ENCODE measurements at places on chromosomes 5 and 9.

GRCh38 chr5:149581192-149581861, at the start of gene ARHGEF37:
Gene ARHGEF37 (plus strand): TSS chr5:149581498. CDS start chr5:149597770, 16,272 bp downstream.
- DNase-seq = peak; percentile 11

GRCh38 chr9:69975681-69976080, 68.0 kb upstream of the MAMDC2 start:
- DNase-seq = no peak

DNA sequence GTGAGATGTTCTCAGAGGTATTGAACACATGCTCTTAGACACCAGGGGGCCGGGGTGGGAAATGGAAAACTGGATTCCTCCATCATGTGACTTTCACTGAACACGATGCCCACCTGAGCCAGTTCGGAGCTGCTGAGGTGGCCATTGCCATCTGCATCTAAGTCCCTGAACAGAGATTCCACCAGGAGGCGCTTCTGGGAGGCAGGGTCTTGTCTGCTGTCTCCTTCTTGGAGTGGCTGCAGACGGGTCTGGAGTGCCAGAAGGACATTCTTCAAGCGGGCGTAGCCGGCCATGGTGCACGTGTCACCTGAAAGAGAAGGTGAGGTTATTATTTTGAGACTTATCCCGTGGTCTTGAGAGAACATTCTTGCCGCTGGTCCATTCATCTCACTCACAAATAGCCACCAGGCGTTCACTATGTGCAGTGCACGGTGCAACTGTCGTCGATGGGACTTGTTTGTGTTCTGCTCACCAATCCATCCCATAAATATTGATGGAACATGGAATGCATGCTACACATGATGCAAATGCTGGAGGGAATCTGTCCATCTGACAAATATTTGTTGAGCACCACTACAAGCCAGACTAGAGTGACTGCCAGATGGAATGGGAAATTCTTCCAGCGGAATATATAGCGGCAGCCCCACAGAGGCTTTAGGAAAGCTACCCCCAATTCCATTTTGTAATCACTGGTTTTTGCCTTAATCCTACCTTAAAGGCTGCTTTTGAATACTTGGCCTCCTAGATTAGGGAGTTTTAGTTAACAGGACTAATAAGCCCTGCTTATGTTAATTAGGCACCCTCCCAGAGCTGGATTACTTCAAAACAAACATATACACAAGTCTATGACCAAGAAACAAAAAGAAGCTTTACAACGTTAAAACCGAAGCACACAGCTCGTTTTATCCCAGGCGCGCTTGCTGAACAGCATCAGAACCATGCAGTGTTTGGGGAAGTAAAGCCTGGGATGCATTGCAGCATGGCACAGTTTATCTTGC, 264.8 kb downstream of the HSPA4 start:
- no peak for DNase-seq

DNA sequence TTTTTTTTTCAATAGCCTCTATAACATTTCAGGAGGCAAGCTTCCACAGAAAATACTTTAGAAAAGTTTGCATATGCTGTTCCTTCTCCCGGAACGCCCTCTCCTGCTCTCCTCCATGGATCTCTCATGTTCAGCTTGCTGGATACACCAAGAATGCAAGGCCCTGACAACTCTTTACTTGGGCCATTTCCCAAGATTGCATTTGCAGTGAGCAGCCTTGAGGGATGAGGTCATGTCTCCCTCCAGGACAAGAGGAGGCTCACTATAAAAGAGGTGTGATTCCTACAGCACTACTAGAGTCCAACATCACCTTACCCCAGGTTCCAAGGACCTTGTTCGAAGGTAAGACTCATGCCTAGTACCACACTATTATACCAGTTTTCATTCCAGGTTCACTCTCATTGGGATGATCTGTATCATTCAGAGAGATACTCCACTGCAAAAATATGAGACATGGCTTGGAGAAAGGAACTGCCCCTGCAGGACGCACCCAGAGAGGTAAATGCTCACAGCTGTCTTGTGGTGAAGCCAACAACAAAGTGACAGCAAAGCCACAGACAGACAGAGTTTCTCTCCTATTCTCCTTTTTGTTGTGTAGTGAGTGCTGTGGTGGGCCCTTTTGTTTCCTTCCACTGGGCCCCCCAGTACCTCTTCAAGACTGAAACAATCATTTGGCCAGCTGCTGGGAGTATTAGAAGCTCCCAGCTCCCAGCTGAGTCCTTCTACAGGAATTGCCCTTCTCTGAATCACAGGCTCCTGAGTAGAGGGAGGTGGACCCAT, 151.7 kb upstream of the ZNF366 start:
- no peak for DNase-seq

DNA sequence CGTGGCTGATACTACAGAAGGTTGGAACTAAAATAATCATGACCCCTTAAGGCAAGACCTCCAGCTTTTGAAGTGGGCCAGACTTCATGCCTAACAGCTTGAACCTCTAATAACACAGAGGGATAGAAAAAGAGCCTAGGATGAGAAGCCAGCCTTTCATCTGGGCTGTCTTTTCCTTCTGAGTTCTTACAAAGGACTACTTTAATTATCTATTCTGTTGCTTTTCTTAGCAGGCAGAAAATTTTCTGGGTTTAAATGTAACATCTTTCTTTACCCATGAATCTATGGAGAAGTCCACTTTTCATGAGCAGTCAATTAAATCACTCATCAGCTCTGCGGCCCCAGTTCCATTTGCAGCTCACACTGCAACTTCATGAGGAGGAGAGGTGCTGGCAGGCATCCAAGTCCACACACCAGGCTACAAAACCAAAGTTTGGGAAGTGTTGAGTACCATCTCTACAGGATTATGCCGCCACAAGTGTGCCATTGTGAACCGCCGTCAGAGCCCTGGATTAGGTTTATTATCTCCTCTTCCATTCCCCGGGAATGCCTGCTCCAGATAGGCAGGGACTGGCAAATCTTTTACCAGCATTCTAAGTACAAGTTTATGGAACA, 192.0 kb downstream of the TLE4 start:
- no peak for DNase-seq

DNA sequence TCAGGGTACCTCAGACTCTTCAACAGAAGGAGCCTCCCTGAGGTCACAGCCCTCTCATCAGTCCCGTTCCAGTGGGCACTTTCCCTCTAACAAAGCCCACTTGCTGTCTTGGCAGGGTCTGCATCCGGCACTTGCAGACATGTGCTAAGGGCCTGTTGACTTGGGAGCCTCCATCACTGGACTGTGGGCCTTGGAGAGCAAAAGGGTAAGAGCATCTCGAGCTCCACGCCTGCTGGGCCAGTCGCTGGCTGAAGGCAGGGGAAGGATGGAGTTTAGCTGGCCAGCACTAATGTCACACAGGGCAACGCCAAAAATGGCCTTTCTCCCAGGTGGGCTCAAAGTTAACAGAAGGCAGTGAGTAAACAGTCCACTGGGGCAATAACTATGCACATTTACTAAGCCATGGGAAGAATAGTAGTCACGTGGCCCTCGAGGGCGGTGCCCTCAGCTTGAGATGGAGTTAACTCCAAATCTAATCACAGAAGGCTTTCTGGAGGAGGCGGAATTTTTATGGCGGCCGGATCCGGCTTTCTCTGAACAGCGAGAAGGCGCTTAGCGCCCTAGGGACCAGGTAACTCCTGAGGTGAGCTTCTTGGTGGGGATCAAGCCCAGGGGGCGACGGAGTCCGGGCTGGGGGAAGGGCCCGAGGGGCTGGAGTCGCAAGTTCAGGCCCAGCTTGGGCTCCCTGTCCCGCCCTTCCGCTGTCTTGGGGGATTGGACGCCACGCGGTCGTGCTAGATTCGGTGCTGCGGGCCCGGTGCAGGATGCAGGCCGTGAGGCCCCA, 2.0 kb upstream of the NSD1 start:
- no peak for DNase-seq

DNA sequence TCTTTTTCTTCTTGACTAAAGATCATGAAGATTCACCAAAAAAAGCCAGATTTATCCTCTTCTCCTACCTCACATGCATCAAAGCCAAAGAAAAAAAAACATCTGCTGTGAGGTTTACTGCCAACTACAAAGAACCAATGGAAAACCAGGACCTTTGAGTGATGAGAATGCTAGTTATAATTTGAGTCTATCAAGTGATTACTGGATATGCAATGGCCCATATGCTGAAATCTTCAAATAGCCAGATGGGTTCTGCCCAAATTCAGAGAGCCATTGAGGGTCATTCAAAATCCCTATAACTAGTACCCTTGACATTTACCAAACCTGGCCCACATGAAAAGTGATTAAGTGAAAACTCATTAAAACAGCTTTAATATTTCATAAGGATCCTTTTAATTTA, 78.4 kb upstream of the ACO1 start:
- DNase-seq = peak; percentile 51

DNA sequence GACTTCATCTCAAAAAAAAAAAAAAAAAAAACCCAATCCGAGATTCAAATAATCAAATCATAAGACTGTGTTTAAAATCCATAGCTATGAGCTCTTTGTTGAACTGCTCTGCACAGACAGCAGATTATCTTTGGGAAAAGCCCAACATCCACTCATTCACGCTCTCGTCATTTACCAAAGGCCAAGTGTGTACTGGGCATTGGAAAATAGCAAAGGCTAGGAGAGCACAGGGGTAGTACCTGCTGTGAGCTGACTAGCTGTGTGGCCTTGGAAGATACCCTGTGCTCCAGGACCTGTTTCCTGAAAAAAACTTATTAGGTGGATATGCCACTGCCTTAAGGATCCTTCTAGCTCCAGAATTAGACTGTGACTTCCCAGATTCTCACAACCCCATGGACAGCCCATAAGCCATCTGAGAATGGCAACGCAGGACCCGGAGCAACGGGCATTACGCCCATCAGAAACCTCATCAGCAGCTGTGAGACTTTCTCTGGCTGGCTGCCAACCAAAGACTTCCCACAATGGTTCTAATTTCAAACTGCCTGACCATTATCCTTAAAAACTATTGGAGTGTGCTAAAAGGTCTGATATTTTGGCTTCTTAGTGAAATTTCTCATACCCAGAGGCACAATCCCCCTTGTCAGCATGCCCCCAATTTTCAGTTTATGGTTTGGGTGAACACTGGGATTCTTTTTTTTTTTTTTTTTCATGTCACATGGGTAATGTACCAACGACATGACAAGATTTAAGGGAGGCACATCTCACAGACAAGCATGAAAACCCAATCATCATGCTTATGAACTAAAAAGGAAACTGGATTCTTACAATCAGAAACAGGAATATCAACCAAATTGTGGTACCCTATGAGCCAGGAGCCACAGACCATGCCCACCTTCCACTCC, 16.8 kb downstream of the SERINC5 start:
- peak; percentile 24 for DNase-seq

GRCh38 chr5:17223367-17224185, 6.1 kb downstream of the BASP1 start:
- no peak for DNase-seq

DNA sequence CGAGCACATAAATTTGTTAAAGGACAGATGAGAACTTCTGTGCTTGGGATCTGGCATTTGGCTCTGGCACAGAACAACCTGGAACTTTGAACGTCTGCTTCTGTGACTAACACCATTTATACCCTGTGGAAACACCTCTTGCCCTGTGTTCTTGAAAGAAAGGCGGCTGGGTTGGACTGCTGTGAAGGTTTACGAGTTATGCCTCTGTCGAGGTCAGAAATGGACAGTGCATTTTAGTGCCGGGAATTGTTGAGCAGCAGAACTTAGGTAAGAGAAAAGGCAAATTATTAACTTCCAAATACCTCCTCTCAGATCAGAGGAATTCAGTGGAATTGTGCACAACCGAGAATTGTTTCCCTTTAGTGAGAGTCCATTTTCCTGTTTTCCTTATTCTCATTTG, 14.1 kb upstream of the INIP start:
- DNase-seq = no peak

DNA sequence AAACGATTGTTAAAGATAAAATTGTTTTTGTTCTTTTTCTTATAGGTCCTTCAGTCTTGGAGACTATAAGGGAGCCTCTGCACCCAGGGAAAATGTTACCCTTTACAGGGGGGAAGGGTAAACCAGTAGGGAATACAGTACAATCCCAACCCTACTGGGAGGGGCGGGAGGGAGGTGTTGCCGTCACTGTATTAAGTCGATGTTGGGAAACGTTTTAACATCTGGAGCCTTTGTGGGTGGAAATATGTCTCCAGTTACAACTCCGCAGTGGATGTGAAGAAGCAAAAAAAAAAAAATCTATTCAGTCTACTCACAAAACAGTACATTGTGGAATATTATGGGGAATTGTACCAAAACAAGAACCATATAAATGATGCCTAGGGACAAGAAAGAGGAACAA, 47.2 kb upstream of the FCHO2 start:
- DNase-seq = no peak

- DNase-seq = peak; percentile 28
These were observed at the start of gene N4BP3 for GRCh38 chr5:178113141-178113787. Gene N4BP3 (plus strand): TSS chr5:178113532. CDS start chr5:178119584, 6,052 bp downstream.

- no peak for DNase-seq
These were observed 143.4 kb downstream of the HSPA4 start for GRCh38 chr5:133195250-133195649.

- no peak for DNase-seq
These were observed 213.6 kb downstream of the MAPKAP1 start for GRCh38 chr9:125493384-125493783.

DNA sequence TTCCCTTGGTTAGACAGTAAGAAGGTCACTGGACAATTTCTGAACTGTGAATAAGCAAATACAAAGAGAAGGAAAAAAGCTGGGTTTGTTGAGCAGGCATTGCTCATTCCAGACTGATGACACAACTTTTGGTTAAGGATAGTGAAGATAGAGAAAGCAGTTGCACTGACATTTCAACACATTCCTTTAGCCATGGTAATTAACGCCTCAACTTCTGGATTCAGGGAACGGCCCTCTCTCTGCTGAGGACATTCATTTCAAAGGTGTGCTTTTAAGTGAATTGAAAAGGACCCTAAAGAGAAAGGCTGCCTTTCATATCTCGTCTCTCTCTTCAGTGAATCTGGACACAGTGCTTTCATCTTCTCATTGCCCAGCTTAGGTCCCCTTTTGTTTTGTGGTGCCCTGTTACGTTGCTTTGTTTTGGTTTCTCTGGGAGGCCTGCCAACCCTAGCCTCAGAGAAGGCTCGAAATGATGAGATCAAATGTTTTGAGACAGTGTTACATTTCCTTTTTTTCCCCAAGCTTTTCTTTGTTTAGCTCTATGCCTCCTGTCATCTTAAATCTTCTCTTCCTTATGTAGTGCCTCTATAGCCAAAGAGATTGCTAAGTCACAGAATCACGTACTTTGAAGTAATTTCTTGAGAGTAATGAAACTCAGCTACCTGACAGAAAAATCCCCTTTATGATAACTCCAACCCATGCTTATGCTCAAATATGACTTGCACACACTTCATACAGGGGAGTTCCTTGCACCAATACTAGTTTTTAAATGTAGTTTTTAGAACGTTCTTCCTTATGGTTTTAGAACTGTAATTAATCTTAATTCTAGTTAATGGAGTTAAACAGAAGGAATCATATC, 94.4 kb upstream of the IFNE start:
- no peak for DNase-seq
